Stimulated activated CD4-positive, alpha-beta T cell treated with anti-CD3 and anti-CD28 coated beads, Interleukin-15, amount 100 ng/mL, for 1 hour (primary cell): ENCODE measurements at places on chromosomes 13 and 19.

GRCh38 chr19:1363599-1363998 lies 20.1 kb upstream of the NDUFS7 start:
- DNase-seq = no peak

DNA sequence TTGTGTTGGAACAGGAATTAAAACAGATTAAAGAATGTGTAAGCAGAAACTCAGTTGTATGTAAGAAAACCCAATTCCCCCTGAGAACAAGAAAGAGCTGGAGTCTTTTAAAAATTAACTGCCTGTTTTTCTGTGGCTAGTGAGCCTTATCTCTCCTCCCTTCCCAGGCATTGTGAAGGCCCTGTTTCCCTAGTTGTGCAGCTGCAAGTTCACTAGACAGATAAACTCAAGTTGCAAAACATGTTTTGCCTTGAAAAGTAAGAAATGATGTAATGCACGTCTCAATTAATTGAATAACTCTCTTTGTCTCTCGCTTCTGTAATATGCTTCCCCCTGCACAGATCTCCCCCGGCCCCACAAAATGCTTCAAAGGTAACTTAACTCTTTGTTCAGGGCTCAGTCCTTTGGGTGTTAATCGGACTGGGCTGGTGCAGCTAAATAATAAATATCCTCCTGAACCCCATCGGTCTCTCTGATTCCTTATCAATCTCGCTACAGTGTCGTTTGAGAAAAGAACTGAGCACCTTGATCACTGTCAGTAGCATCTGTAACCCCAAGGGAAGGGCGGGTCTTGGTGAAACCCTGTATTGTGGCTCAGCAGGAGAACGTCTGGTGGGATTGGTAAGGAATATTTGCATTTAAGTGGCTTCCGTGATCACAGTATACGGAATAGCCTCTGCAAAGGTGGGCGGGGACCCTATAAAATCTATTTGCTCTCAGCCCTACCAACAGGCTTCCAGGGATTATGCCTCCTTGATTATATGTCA lies 1.6 kb upstream of the ZNF556 start:
- no peak for DNase-seq

- DNase-seq = no peak
Observed at GRCh38 chr13:43245374-43245964, 222.1 kb downstream of the DNAJC15 start.

GRCh38 chr13:111789420-111789819 lies 277.5 kb upstream of the SOX1 start:
- DNase-seq = no peak

DNA sequence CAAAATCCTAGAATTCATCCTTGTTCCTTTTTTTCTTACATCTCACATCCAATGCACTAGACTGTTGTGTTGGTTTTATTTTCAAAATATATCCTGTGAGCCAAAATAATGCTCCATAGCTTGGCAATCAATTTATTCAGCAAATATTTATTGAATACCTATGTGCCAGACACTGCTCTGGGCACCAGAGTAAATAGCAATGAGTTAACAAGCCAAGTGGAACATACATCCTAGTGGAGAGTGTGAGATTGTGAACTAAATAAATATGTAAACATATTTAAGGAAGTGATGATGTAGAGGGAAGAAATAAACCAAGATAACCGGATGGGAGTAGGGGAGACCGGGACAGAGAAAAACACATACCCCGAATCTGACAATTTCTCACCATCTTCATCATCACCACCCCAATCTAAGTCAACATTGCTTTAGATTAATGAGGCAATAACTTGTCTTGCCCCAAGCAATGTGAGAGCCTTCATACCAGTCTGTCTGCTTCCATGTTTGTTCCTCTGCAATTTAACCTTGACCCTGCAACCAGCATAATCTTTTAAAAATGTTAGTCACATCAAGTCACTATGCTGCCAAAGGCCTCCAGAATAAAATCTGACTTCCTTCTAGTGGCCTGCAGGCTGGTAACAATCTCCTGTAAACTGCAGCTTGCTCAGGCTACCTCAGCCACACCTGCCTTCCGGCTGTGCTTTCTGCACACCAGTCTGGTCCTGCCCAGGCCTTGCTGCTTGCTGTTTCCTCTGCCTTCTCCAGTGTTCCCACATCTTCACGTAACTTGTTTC lies 199.2 kb downstream of the DLEU7 start:
- no peak for DNase-seq

- DNase-seq = no peak
Observed at GRCh38 chr13:94706101-94706842, 6.1 kb downstream of the SOX21 start.

DNA sequence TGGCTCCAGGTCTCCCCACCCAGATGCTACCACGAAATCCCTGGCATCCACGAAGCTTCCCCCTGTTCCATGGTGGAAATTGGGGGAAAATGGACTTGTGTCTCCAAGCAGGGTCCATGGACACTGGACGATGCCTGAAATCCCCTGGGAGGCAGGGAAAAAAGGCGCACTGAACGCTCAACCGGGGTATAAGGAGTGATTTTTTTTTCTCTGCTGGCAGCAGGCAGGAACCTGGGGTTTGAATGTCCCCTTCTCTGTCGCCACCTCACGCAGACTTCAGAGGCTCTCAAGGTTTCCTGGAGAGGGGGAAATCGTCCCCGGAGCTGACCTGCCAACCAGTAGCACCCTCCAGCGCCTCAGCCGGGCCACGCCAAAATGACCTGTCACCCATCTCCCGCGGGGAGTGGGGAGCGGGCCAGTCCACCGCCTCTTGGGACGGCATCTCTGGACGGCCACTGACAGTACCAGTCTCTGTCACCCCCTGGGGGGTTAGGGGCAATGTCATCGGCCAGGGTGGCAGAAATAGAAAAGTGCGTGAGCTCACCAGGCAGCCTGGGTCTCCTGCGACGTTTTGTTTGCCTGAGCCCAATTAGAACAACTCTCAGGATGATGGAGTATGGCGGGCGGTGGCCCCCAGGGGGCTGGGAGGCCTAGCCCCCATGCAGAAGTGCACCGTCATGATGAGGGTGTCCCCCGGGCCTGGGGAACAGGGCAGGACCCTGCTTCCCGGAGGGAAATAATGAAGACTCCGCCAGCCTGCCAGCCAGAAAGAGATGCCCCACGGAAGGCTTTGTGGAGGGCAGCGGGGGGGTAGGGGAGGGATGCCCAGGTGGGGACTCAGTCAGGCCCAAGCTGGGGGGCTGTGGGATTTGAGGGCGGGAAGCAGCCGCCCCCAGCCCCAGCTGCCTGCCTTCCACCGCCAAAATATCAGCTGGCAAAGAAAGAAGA lies 2.6 kb downstream of the PTPRS start:
- no peak for DNase-seq

GRCh38 chr13:79777504-79777903 lies 296.5 kb downstream of the NDFIP2 start:
- DNase-seq = no peak
